Astrocyte of the spinal cord (primary cell): ENCODE measurements at places on chromosomes 6 and 20.

- no peak for DNase-seq
Measured at GRCh38 chr20:48209102-48209501, 423.8 kb upstream of the SULF2 start.

DNA sequence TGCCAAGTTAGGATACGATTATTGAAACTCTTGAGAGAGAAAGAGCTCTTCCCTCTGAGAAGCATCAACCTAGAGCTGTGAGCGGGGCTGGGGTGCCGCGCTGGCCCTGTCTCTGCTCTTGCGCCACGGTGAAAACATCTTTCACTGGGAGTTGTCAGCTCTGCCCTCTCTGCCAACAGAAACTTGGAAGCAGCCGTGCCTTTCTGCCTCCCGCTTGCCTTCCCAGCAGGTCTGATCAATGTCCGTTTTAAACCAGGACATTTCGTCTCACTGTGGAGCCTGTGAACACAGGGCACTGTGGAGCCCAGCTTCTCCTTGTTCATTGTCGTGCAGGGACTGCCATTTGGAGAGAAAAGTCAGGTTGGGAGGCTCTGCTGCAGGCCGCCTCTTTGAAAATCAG is 249.2 kb upstream of the PMEPA1 start:
- DNase-seq, result no peak

- DNase-seq, result no peak
Measured at GRCh38 chr6:70586114-70586513, 19.4 kb downstream of the SDHAF4 start.

DNA sequence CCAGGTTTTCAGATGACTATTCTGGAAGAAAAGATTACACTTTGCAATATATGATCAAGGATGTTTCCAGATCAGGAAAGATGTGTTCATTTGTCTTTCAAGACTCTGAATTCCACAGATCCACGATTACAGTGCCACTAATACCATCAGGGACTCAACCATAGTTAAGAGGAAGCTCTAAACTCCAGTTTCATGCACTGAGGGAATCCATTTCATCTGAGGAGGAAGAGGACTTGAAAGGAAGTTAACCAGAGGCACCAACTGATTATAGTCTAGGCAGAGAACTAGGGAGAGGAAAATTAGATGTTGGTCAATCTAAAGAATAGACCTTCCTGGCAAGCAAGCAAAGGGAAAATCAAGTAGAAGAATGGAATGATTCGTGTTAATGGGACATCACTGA is 218.3 kb upstream of the PRDM1 start:
- DNase-seq, result no peak

GRCh38 chr6:29762781-29763214 is 39.6 kb downstream of the HLA-F start:
- DNase-seq, result no peak

DNA sequence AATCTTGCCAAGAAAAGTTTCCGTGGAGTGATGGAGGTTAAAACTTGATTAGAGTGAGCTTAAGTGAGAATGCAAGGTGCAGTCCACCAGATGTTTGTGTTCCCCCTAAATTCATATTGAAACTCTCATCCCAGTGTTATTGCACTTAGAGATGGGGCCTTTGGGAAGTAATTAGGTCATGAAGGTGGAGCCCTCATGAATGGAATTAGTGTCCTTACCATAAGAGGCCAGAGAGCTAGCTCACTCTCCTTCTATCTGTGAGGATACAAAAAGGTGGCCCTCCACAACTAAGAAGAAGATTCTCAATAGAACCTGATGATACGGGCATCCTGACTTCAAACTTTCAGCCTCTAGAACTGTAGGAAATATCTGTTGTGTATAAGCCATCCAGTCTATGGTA is 258.6 kb downstream of the GRIK2 start:
- DNase-seq, result no peak

DNA sequence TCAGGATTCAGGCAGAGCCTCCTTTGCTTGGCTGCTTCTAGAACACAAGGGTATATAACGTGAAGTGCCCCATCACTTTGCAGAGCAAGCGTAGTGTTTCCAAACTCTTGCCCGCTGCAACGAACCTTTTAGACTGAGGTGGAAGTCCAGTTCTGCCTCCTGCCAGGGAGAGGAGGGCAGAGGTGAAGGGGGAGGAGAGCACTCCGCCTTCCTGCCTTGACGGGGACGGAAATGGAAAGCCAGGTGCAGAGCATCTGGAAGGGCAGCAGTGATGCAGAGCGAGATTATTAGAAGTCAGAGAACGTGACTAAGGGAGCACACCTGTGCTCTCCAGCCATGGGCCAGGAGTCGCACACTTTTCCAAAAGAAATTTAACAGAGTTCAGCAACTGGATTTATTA is 63.4 kb downstream of the RREB1 start:
- no peak for DNase-seq

DNA sequence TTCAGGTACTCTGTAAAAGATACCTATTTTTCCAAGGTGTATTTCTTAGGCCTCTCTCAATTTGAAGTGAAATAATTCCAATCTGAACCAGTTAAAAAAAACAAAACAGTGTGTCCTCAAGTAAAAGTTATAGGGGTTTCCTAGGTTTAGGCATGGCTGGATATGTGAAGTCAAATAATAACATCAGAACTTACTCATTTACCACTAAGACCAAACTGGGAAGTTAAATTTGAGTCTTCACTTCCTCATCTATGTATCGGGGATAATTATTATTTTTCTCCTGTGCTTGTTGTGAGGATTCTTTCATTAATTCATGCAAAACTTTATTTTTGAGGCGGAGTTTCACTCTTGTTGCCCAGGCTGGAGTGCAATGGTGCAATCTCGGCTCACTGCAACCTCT is 86.2 kb upstream of the PTPRK start:
- no peak for DNase-seq

DNA sequence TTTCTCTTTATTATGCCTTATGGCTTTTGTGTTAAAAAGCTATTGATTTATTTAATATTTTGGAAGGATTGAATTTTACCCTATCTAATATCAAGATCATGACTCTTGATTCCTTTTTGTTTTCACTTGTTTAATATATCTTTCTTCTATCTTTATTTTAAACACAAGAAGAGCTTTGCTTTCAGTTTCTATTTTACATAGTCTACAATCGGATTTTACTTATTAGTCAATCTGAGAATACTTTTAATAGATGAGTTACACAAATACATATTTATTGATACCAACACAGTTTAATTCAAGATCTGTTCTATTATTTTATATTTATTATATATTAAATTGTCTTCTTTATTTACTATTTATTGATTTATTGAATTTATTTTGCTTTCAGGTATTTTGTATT is 218.8 kb downstream of the ESR1 start:
- DNase-seq, result no peak

- no peak for DNase-seq
Measured at GRCh38 chr20:59023616-59024015, 4.4 kb downstream of the TUBB1 start.

- peak; percentile 85 for DNase-seq
Measured at GRCh38 chr6:84575264-84575663, 189.1 kb downstream of the TBX18 start.

GRCh38 chr6:29627755-29628418 is 5.1 kb downstream of the GABBR1 start:
- peak; percentile 91 for DNase-seq

DNA sequence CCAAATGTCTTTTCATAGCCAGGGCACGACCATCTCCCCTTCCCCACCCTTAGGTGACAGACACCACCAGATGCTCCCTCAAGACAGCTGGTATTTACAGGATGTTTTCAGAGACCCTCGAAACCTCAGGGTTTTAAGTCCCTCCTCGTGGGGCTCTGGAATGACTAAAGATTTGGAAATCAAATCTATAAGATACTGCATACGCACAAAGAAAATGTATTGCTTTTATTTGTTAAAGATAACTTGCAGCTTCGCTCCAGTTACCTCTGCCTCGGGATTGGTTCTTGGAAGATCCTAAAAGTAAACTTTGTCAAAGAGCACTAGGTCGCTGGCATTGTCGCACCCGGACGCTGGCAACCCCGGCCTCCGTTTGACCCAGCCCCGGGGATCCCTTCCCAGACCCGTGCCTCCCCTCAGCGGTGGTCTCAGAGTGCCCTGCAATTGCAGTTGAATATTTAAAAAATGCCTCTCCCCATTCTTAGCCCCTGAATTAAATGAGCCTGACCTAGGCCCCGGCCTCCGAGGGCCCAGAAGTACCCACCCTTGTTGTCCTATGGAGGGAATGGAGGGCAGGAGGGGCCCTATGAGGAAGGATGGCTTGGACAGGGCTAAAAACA is 7.1 kb downstream of the PAX1 start:
- DNase-seq, result no peak

DNA sequence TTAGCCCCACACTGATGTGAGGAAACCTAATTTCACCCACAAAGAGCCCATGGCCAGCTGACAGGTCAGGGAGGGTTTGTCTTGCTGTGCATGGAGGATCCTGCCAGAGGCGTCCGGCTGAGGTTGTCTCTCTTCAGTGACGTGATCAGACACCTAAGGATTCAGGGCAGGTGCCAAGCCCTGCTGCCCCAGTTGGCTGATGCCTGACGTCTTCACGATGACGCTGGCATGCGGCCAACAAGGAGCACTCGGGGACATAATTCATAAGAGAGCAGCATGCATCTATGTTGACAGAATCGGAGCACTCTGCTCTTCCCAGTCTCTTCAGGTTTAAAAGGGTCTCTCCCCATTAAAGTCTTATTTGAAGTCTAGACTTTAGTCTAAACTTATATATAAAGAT is 47.8 kb downstream of the PSMB1 start:
- DNase-seq, result no peak

DNA sequence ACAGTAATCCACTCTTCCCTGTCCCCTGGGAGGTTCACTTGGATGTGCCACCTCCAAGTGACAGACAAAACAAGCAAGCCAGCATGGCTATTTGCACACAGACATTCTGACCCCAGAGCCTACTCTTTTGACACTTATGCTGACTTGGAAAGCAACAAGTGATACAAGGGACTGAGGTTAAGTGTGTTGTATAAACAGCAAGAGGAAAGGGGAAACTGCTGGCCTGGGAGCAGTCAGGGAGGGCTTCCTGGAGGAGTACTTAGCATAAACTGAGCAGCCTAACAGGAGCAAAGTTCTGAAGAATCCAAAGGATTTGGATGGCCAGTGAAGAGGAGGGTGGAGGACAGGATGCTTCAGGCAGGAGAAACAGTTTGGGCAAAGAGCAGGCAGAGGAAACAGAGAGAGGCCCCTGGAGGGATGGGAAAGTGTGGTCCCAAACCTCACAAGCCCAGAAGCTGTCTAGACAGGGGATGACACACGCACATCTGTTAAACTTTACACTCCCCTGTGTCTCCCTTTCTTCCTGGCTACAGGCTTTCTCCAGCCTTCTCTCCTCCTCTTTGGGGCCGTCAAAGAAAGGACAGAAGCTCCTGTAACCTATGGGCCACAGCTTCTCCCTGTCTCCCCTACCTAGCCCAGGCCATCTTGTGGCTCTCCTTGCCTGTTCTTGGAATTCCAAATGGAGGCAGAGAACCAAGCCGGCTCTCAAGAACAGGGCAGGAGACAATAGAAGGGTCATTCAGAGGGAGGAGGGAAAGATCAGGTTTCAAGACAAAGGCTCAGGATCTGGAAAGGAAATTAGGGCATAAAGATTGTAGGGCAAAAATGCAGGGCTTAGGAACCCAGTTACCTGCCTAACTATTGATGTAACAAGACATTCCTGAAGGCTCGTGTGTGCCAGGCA is 19.3 kb downstream of the SULF2 start:
- no peak for DNase-seq
